ENCODE measurements at places on chromosomes 3 and 15.

DNA sequence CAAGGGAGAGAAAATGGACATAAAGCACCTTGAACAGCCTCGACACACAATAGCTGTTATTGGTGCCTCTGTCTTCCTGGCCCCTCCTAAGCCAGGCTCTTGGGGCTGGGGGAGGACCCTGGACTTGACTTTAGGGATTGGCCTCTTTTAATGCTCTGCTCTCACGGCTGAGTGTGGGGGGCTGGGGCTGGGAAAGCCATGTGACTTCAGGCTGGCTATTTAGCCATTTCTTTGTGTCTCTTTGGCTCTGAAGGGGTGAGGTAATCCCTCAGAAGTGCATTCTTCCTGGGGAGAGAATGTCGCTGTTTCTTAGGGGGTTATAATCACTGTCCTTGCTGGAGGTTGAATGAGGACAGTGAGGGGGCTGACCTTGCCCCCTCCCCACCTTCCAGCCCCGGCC lies 26.2 kb downstream of the MAGEF1 start:
- no peak for DNase-seq

GRCh38 chr3:35724106-35724505 lies 84.8 kb downstream of the ARPP21 start:
- no peak for DNase-seq

GRCh38 chr15:99907698-99908097 lies 174.5 kb upstream of the LYSMD4 start:
- DNase-seq, result no peak

- no peak for DNase-seq
These were observed 202.0 kb upstream of the IL12A start for GRCh38 chr3:159786489-159787177.

- DNase-seq, result no peak
These were observed 512.9 kb upstream of the AGTR1 start for GRCh38 chr3:148184798-148185197.

DNA sequence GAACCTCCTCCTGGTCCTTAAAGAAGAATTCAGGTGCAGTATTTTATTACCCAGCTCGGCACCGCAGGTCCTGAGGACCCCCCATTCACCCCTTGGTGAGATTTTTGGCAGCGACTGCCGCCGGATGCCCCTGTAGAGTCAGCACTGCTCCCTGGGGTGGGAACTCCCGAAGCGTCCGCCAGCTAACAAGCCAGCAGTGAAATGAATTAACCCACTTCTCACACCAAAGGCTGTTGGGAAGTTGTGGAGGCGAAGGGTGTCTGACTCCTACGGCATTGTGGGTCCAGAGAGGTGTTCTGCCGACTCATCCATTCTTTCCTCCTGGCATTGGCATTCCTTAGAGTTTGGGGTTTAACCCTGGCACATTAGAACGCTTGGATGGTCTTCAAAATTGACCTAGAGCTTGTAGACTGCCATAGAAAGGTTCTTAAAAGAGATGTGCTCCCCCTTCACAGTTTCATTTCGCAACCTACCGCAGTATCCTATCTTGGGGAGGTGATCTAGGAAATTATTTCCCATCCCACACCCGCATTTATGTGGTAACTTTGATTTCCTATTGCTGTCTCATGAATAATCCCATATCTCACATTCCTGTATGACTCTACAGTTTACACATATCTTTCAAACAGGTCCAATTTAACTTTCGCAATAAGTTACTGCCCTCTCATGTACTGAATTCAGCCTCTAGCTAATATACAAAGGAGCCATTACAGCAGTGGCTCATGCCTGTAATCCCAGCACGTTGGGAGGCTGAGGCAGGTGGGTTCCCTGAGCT lies 879 bp upstream of the EIF5A2 start:
- no peak for DNase-seq

- DNase-seq, result no peak
These were observed 187.5 kb upstream of the CNTN3 start for GRCh38 chr3:74801924-74802323.

GRCh38 chr3:183539811-183540210 lies 15.7 kb downstream of the KLHL6 start:
- no peak for DNase-seq

DNA sequence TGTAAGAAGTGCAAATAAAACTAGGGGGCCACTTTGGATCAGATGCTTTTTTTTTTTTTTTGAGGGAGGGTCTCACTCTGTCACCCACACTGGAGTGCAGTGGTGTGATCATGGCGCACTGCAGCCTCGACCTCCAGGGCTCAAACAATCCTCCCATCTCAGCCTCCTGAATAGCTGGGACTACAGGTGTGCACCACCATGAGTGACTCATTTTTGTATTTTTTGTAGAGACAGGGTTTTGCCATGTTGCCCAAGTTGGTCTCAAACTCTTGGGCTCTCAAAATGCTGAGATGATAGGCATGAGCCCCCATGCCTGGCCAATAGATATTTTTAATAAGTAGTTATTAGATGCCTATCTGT lies 20.8 kb downstream of the CCR1 start:
- no peak for DNase-seq

DNA sequence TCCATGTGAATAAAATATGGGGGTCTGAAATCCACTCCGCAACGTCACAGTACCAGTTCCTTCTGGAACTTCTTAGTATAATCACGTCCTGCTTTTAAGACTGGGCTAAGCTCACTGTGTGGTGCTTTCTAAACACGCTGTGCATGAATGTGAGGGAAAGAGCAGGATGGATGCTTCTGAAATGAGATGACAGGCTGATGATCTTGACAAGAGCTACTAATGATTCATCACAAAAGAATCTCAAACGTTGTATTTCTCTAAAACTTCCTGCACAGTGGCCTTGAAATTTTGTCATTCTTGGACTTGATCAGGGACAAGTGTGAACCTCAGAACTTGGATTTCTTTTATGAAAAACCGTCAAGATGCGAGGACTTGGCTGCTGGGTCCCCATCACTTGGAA lies 221.4 kb downstream of the CADPS start:
- no peak for DNase-seq

GRCh38 chr15:87599616-87600015 lies 656.9 kb downstream of the NTRK3 start:
- no peak for DNase-seq
